ENCODE measurements at places on chromosomes 7 and 10.

- no peak for DNase-seq
Measured at GRCh38 chr10:62000726-62001125, 99.2 kb downstream of the ARID5B start.

DNA sequence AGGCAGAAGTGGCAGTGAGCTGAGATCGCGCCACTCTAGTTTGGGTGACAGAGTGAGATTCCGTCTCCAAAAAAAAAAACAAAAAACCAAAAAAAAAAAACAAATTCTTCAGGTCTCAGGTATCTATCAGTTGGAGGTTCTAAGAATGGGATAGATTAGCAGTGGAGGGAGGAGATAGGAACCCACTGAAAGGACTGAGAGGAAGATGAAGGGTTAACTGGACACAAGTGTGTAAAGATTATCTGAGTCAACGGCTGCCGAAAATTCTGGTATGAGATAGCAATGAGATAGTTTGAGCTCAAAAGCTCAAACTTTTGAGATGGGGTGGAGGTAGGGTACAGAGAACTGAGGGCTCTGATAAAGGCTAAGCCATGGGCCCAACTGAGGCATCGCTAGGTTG lies 12.8 kb downstream of the ZNF467 start:
- DNase-seq = no peak

- no peak for DNase-seq
Measured at GRCh38 chr10:112985690-112986543, 35.9 kb downstream of the TCF7L2 start.

GRCh38 chr7:154910125-154910524 lies 92.8 kb downstream of the PAXIP1 start:
- DNase-seq = no peak
